ENCODE measurements at places on chromosomes 11 and 22. TPM values are rescaled to one million over a fixed set of nuclear protein-coding genes. Genes with fewer than 3 reads are reported as not detected.

Gene WT1
- 14.5 TPM for polyA plus RNA-seq

Gene GGTLC3
- polyA plus RNA-seq = not detected

Gene ART1
- not detected for polyA plus RNA-seq

Gene OR4C5
- not detected for polyA plus RNA-seq

Gene MS4A3
- polyA plus RNA-seq = 1.1 TPM

Gene DGCR6
- polyA plus RNA-seq = 1.5 TPM

Gene GLB1L2
- polyA plus RNA-seq = 0.79 TPM

Gene DDIAS
- polyA plus RNA-seq = 0.37 TPM

Gene TIGD3
- 0.45 TPM for polyA plus RNA-seq

Gene MUC2
- polyA plus RNA-seq = 0.01 TPM

Gene KCNJ4
- polyA plus RNA-seq = not detected

Gene GAB2
- 5.3 TPM for polyA plus RNA-seq

Gene CSTF3
- polyA plus RNA-seq = 11.7 TPM

Gene BATF2
- 1.2 TPM for polyA plus RNA-seq

Gene BRSK2
- polyA plus RNA-seq = 0.67 TPM

Gene ZP1
- polyA plus RNA-seq = 1.5 TPM

Gene SLC5A1
- 0.28 TPM for polyA plus RNA-seq

Gene CAPRIN1
- polyA plus RNA-seq = 95.3 TPM

Gene APOC3
- polyA plus RNA-seq = not detected

Gene ANKK1
- 1.1 TPM for polyA plus RNA-seq

Gene VPS51
- 192 TPM for polyA plus RNA-seq

Gene MPST
- polyA plus RNA-seq = 126 TPM

Gene VSTM5
- not detected for polyA plus RNA-seq

Gene FAR1
- 16.0 TPM for polyA plus RNA-seq

Gene CPT1B
- polyA plus RNA-seq = 13.5 TPM

Gene IL10RA
- polyA plus RNA-seq = 2.0 TPM

Gene IPO7
- polyA plus RNA-seq = 45.3 TPM

Gene CSRP3
- polyA plus RNA-seq = 0.15 TPM

Gene PHOX2A
- polyA plus RNA-seq = not detected

Gene THOC5
- polyA plus RNA-seq = 14.2 TPM

Gene YAP1
- 10.8 TPM for polyA plus RNA-seq

Gene DYNC2H1
- 8.1 TPM for polyA plus RNA-seq

Gene BTBD18
- not detected for polyA plus RNA-seq

Gene DNAJC4
- 47.0 TPM for polyA plus RNA-seq

Gene MRGPRX4
- polyA plus RNA-seq = not detected

Gene TRIOBP
- polyA plus RNA-seq = 28.1 TPM

Gene MEN1
- 14.6 TPM for polyA plus RNA-seq

Gene PPP1R14B
- 102 TPM for polyA plus RNA-seq

Gene POTEH
- polyA plus RNA-seq = not detected

Gene LINC01488
- not detected for polyA plus RNA-seq

Gene DDT
- 642 TPM for polyA plus RNA-seq

Gene PDGFD
- polyA plus RNA-seq = 9.1 TPM

Gene BACE1
- polyA plus RNA-seq = 10.6 TPM

Gene C22orf31
- polyA plus RNA-seq = not detected

Gene KDELR3
- polyA plus RNA-seq = 8.0 TPM

Gene TRIM68
- polyA plus RNA-seq = 5.1 TPM

Gene OR5AR1
- not detected for polyA plus RNA-seq

Gene IGLL1
- polyA plus RNA-seq = not detected

Gene RFPL2
- not detected for polyA plus RNA-seq

Gene SLC22A12
- polyA plus RNA-seq = 0.09 TPM

Gene GAB4
- polyA plus RNA-seq = not detected

Gene HTR3B
- not detected for polyA plus RNA-seq
